ENCODE measurements at places on chromosomes 5 and 9.

GRCh38 chr9:79572032-79572607, 355 bp downstream of the TLE4 start:
- no peak for DNase-seq

DNA sequence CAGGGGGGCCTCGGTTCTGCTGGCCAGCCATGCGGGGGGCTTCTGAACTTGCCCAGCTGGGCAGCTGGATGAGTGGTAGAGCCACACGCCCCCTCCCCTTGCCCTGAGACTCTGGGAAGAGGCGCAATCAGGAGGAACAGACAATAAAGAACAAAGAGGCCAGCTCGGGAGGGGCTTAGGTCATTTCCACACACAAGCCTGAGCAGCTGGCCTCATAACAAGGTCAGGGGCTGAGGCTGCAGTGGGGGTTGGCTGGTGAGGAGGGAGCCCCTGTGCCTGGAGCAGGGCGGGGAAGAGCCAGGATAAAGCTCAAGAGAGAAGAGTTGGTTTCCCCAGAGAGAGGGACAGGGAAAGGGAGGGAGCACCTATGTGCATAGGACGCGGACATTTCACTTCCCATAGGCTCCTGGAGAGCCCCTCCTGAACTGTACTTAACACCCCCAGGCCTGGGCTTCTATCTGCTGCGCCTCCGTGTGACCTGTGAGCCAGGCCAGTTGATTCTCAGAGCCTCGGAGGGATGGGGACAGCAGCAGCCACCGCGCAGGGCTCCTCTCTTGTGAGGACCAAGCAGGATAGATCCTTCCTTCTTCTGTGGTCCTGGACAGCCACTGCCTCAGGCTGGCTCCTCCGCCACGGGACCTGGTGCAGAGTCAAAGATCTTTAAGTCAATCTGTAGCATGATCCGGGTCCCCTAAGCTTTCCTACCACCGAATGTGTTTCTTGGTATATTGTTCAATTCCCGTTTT, 75.3 kb upstream of the GGTA1 start:
- no peak for DNase-seq

- no peak for DNase-seq
Measured at GRCh38 chr5:42828671-42829070, 17.0 kb upstream of the SELENOP start.

- no peak for DNase-seq
Measured at GRCh38 chr5:155735388-155735787, 591.6 kb upstream of the SGCD start.

GRCh38 chr9:115146581-115147021, 28.6 kb upstream of the TNC start:
- no peak for DNase-seq

DNA sequence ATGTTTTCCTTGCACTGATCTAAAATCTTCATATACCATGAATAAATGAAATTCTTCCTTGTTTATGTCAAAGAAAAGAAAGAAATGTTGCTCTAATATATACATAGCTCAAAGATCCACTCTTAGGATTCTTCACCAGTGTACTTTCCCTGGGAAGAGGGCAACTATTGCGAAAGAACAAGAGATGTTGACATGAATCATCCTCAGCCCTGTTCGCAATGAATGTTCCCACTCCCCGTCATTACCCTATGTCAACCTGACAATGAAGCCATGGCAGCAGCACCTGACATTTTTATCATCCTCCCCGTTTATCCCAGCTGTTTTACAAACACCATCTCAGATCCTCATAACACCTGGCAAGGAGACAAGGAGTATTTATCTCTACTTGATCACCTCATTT, 409.1 kb upstream of the GRIA1 start:
- DNase-seq, result no peak

GRCh38 chr5:179805529-179806249, 977 bp downstream of the MGAT4B start:
- no peak for DNase-seq

DNA sequence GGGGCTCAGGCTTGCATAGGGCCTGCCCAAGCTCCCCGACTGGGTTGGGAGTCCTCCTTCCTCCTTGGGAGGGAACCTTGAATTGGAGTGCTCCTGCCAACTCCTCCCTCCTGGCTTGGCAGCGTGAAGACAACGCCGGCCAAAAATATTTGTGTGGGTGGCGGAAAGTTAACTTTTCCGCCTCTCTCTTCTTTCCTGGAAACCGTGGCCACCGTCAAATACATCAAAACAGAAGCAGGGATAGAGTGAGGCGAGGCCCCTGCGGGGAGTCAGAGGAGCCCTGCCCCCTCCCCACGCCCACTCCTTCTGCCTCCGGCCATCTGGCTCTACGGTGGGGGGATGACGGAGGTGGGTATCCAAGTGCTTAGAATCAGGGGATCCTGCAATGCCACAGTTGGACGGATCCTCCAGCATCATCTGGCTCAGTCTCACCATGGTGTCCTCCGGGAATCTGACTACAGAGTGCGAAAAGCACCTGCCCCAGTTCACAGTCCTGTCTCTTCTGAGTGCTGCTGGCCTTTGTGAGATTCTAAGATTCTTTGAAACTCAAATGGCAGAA, 25.2 kb upstream of the SYNPO start:
- no peak for DNase-seq

DNA sequence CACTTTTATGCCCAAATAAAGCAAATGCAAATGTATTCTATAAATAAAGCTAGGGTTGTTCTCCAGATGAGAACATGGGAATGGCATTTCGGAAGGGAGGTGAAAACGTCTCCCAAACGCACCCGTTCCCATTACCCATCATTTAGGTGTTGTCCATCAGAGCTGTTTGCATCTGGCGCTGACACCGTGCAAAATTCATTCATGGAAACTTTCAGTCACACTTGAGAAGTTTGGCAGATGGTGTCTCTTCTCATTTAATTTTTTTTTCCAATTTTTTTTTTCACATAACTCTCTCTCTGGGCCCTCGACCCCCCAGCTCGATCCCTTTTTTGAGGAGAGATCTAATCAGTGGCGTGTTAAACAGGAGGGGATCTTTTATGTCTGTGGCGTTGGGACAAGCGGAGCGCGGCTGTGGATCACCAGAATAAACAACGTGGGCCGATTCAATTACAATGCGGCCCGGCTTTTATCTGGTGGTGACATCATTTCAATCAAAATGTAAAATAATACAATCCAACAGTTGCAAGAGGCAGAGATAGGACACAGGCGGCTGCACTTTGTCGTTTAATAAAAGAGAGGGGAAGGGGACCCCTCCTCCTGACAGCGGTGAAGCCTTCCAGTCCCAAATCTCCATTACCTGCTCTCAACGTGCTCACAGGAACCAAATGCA, 246.1 kb upstream of the IRX4 start:
- DNase-seq, result no peak

GRCh38 chr9:118336250-118336942, 632.2 kb downstream of the TLR4 start:
- DNase-seq, result no peak

DNA sequence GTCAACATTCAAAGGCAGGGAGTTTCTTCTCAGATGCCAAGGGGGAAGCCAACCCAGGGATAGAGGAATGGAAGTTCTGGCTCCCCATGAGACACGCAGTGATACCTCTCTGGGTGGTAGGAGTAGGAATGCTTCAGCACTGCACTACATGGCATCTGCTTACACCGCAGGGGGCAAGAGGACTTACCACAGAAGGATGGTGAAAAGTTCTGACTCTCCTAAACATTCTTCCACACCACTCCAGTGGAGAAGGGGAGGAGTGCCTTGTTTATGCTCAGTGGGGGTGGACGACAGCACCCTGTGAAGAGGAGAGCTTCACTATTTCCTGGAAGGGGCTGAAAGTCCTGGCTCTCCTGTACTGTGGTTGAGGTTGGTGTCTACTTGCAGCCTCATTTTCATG, 1011.3 kb upstream of the WWC1 start:
- DNase-seq, result no peak

- no peak for DNase-seq
Measured at GRCh38 chr9:105449081-105449480, 1.2 kb downstream of the FSD1L start.

DNA sequence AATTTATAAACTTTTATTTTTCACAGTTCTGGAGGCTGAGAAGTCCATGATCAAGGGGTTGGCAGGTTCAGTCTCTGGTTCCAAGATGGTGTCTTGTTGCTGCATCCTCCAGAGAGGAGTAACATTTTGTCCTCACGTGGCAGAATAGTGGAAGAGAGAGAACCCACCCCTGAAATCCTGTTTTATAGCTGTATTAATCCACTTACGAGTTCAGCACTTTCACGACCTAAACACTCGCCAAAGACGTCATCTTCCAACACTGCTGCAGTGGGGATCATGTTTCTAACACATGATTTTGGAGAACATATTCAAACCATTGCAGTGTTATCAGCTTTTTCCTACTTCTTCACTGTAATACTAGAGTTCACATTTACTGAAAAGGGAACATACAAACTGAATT, 233.0 kb upstream of the ATP10B start:
- DNase-seq, result no peak

GRCh38 chr5:97499605-97500004, 316.6 kb upstream of the RIOK2 start:
- DNase-seq, result no peak

GRCh38 chr9:105150991-105151685, 93.3 kb upstream of the SLC44A1 start:
- DNase-seq, result no peak

- DNase-seq, result no peak
Measured at GRCh38 chr9:107242073-107243030, 40.7 kb upstream of the RAD23B start.

- DNase-seq, result no peak
Measured at GRCh38 chr5:154885439-154885838, 27.0 kb downstream of the CNOT8 start.

DNA sequence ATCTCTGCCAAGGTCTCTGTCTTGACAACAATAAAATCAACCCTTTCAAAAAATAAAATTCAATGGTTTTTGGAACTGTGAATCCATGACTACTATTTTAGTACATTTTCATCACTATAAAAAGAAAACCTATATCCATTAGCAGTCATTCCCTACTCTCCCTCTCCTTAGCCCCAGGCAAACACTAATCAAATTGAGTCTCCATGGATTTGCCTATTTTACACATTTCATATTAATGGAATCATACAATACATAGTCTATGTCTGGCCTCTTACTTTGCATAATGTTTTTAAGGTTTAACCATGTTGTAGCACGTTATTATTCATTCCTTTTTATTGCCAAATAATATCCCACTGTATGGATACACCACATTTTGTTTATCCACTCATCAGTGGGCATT, 24.1 kb downstream of the RIGI start:
- no peak for DNase-seq

DNA sequence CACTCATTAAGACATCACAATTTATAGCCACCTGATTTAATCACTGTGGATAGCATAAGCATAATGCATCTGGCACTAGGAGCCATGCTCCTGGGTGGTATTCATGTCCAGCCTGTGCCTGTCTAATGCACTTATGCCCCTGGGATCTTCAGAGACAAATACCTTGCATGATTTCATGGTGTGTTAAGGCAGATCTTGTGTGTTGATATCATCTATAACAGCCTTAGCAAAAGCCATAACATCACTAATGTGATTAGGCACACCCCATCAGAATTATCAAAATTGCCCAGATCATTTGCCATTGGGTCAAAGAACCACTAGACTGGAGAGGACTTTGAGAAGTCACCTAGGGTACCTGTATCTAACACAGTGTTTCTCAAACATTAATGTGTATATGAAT, 43.7 kb upstream of the SELENOP start:
- DNase-seq, result no peak

DNA sequence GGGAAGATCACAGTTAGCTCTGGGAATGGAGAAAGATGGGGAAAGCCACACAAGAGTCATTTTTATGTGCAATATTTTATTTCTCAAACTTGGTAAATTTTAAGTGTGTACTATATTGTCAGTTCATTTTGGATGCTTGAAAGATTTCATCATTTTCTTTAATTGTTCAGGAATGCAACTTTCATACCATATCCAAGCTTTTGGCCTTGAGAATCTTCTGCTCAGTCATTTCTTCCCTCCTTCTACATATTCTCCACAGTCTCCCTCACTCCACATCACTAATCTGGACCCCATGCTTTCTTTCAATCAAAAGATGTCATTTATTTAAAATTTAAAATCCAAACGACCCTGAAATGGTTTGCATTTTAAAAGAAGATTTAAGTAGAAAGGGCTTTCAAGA, 135.4 kb downstream of the FAM114A2 start:
- DNase-seq, result no peak

- DNase-seq, result no peak
Measured at GRCh38 chr9:38718148-38718547, 1.8 kb downstream of the FAM240B start.

DNA sequence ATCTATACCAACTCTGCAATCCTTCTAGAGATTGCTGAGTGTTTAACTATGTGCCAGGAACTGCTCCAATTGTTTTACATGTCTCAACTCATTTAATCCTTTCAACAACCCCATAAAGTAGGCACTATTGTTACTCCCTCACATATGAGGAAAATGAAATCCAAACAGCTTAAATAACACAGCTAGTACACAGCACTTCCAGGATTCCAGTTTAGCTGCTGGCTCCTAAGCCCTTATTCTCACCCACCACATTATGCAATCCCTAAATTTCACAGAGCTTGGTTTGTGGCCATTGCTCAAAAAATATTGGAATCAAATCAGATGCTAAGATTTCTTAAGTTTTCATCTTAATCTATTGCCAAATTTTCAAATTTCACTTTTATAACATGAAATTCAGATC, 84.9 kb downstream of the PRELID2 start:
- no peak for DNase-seq

- no peak for DNase-seq
Measured at GRCh38 chr9:72042928-72043327, 17.5 kb downstream of the C9orf57 start.

DNA sequence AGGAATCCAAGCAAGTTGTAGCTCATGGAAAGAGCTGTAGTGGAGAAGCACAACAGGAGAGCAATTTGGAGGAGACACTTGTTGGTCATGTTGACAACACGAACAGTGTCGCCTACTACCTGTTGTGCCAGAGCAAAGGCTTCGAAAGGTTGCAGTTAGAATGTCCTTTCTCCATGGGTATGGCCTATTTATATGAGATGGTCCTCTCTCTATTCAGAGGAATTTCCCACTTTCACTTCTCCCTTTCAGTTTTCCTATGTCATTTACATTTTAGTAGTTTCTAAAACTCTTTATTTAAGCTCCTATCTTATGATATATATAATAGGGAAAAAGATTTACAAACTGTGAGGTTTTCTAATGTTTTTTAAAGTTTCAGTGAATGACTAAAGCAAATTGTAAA, at the start of gene IFNB1:
Gene IFNB1, minus strand, starts transcription at position 162 of the 400 bp plus-strand sequence. Its CDS starts 73 bp downstream, at position 89.
- DNase-seq, result no peak

DNA sequence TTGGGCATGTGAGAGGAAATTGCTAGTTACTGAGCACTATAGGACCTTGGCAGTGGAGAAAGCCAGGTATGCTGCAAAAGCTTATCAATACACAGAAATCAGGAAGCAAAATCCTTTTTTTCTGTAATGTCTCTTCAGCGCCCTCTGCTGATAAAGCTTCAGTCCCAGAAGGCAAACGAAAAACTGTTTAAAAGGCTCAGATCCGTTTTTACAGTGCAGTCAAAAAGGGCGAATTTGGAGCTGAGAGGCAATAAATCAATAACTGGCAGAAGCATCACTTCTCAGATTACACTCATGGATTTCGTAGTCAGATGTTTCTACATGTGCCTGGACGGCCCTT, 1.1 kb upstream of the MAN2A1 start:
- no peak for DNase-seq

GRCh38 chr5:176481711-176482110, 33.5 kb downstream of the FAF2 start:
- DNase-seq, result no peak

All from esophagus squamous epithelium (tissue), 5 donors.